ENCODE measurements at places on chromosomes 5 and 9. TPM values are rescaled to one million over a fixed set of nuclear protein-coding genes. Genes with fewer than 3 reads are reported as not detected.

NFIB gene
- polyA plus RNA-seq: 82.4 TPM

C9orf153 gene
- polyA plus RNA-seq: 0.22 TPM

PHF24 gene
- 0.09 TPM for polyA plus RNA-seq

DNA sequence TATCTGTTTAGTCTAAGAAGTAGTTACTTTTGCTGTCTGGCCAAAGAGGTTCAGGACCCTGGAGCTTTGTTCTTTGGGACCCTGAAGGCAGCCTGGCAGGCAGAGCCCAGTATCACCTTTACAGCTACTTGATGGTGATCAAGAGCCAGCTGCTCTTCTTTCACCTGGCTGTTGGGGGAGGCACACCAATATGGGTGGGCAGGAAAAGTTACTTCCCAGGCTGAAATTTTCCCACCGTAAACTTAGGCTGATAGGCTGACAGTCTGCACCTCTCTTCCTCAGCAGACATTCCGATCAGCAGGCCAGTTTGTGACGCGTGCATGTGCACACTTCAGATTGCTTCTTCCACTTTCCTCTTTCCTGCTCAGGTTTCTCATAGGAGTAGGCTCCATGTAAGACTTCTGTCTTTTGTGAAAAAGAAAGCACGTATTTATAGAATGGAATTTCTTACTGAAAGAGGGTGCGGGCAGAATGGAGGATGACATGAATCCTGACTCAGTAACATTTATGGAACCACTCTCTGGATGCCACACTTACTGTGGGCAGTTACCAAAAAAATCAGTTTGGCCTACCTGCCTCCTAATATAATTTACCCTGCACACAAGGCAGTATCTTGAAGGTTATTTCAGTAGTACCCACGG, 223.9 kb upstream of the DMRT1 start:
- no peak for DNase-seq

DNA sequence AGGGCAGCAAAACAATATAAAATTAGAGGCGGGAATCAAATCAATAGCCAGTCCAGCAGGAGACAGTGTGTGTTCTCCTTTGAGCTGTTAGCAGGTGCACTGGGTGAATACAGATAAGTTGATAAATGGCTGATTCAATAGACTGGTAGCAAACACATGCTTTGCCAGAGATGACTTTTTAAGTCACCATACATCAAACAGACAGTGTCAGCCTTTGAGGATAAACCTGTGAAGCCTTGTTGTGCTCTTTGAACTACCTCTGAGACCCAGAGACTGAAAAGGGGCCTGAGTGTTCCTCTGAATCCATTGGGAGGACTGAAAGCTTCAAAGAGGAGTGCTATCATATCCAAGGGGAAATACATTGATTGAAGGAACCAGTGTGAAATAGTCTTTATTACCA, 301.9 kb downstream of the RASEF start:
- DNase-seq: no peak

DNA sequence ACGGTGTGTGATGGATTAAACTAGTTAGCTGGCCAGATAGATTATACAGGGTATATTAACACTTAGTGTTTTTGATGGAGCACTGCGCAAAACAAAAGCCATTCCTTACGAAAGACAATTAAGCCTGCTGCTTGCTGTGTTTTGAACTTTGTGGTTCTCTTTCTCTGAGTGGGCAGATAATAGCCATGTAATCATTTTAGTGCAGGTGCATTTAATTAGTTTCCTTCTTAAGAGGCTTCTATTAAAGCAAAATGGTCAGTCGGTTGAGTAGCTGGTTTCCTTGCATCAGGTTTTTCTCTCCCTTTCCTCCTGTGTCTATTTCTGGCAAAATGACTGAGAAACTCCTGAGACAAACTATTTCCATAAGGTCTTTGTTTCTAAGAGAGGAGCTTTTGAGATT, 512.5 kb downstream of the DMAC1 start:
- no peak for DNase-seq
